CD8-positive, alpha-beta memory T cell (primary cell): ENCODE measurements at places on chromosomes 4 and X. TPM values are rescaled to one million over a fixed set of nuclear protein-coding genes. Genes with fewer than 3 reads are reported as not detected.

The ARR3 gene
- not detected for total RNA-seq

The RAB9A gene
- total RNA-seq, result 27.1 TPM

The GPR82 gene
- 0.39 TPM for total RNA-seq

DNA sequence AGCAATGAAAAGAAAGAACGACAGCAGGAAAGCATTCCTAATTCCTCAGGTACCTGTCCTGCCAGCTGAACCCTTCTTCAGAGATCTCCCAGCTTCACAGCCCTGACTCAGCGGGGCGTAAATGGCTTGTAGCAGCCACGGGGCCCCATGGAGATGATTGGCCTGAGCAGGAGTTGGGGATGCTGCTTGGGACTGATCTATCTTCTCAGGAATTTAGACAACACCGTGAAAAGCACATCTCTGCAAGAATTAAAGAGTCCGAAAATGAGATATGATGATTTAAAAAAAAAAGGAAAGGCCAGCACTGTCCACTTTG, 22.5 kb upstream of the SLC25A4 start:
- no peak for DNase-seq

DNA sequence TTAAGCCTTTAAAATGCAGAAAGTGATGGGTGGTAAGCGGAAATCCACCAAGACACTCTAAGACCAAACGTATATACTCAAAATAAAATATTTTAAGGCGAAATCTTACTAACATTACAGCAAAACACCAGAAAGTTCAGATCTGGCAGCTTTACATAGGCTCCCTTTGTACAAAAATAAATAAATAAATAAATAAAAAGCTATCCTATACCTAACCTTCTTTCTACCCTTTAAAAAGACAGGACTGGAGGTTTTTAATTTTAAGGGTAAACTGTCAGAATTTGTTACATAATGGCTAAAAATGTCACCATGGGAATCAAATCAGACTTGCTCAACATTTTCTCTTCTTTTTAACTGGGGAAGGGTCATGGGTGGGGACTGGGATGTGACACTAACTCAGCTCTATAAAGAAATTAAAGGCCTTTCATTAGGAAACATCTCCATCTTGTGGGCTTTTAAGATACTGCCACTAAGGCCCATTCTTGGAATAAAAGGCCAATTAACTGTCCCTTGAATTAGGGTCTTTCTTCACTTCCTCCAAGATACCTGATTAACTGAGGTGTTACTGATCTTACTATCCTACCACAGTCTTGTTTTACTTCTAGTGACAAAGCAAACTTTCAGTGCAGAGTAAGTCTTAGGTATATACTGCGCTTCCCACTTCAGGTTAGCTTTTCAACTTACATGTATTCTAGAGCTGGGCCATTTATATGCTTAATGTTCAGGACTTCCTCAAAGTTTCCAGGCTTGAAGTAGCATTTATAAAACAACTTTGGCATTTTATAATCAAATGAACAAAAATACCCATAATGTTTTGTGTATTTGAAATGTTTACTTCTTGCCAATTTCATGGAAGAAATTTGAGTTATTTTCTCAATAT, 13.3 kb downstream of the HNRNPD start:
- DNase-seq, result no peak

DNA sequence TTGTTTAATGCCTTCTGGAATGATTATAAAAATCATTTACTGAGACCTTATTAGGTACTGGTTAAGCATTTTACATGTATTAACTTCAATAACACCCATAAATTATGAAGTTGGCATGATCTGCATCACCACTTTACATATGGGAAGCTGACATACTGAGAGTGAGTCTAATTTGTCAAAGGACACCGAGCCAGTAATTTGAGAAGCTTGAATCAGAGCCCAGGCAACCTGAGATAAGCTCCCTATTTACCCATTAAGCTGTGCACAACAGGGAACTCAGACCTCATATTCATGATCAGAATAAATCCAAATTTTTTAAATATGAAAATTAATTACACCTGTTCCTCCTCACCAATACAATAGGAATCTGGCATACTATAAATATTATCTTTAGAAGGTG, 247.9 kb upstream of the EPHA5 start:
- DNase-seq, result no peak

DNA sequence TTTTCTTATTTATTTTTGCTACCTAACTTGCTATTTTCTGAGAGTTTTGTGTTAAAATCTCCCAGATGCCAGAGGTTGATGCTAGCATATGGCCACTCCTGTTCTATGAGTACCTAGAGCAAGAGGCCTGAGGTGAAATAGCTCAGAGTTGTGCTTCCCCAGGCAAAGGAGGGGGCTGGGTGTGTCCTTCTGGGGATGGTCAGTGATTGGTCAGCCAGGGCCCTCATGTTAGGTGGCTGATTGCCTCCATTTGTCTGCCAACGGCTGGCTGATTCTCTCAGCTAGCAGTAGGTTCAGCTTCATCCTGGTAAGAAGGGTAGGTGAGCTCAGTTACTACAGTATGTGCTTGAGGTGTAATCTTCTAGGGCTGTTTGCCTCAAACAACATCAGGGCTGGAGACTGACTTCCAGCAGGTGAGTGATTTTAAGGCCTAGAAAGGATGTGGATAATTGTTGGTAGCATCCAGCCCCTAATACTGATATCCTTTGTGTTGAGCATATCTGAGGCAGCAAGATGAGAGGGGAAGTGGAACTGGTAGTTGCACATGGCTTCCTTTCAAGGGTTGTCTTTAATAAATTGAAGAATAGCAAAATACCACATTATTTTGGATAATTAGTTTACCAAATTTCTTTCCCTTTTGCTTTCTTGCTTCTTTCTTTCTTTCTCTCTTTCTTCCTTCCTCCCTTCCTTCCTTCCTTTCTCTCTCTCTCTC, 62.5 kb upstream of the RHOH start:
- DNase-seq, result no peak

DNA sequence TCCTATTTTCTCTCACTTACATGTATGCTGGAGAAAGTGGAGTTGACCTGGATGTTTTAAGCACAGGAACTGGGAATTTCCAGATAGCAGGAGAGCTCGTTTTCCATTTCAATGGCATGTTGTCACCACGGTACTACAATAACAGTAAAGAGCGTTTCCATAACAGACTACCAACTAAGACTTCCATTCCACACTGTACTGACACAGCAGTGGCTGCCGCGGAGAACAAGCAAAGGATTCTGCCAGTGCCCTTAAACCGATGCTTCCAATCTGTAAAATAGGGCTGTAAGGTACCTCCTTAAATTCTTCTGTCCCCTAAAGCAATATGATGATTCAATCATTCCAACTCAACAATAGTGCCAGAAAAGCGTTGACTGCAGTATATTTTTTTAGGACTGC, 143.9 kb downstream of the KLHL13 start:
- DNase-seq, result no peak

GRCh38 chr4:40587826-40588225, 41.8 kb downstream of the RBM47 start:
- no peak for DNase-seq
